Epithelial cell of prostate (primary cell): ENCODE measurements at places on chromosomes 2 and 18.

GRCh38 chr2:101792208-101792607, 94.7 kb downstream of the MAP4K4 start:
- no peak for DNase-seq

DNA sequence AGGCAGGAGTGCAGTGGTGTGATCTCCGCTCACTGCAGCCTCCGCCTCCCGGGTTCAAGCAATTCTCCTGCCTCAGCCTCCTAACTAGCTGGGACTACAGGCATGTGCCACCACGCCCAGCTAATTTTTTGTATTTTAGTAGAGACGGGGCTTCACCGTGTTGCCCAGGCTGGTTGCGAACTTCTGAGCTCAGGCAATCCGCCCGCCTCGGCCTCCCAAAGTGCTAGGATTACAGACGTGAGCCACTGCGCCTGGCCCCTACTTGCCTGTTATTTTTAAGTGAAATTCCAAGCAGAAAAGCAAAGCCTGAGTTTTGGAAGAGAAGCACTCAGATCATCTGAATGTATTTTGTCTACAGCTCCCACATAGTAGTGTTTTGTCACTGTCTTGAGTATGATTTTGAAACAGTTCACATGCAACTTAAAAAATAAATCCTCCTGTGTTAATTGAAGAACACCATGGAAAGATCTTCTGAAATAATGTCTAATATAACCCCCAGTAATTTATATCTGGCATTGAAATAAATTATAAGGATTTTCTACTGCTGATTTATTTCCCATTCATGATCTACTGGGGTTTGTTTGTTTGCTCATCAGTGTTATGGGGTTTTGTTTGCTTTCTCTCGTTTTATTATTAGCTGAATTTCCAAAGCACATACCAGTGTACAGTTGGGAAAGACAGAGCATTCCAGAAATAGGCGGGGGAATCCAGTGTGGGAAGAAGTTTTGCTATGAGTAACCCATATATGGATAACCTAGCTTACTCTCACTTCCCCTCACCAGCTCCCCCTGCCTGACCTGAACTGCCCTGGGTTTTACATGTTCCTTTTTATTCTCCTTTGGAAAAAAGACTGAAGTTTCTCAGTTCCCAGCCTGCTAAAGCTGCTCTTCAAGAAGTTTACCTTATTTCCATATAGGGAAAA, 80.1 kb upstream of the MAP3K20 start:
- no peak for DNase-seq

GRCh38 chr2:203126996-203127395, 111.8 kb upstream of the CYP20A1 start:
- no peak for DNase-seq

DNA sequence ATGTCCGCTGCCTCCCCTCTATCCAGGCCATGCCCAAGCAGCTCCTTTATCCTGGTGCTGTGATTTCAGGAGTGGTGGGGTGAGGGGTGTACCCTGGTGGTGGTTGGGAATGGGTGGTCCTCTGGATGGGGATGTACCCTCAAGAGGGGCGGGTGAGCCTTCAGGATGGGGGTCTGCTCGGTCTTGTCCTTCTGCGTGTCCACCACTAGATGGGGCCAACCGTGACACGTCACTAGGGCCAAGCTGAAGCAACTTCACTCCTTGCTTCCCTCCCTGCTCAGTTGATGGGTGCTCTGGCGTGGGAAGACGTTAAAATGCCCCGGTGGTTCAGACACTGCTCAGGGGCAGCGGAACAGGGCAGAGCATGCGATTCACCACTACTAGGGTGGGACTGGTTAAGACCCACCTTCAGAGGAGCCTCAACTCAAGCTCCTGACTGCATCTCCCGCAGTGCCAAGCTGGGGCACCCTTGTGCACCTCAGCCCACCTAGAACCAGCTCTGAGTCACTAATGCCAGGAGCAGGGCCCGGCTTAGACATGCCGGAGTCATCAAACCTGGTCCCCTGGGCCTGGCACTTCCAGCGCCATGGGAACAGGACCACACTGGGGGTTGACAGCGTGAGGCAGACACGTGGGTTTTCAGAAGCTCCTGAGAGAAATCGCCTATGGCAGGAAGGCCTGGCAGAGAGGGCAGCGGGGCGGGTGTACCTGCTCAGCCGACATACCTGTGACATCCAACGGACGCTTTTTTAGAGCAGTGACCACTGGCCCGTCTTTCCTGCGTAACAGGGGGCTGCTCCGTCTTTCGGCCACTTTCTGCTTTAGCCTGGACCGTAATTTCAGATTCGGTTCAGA, 256.7 kb downstream of the HDAC4 start:
- no peak for DNase-seq

DNA sequence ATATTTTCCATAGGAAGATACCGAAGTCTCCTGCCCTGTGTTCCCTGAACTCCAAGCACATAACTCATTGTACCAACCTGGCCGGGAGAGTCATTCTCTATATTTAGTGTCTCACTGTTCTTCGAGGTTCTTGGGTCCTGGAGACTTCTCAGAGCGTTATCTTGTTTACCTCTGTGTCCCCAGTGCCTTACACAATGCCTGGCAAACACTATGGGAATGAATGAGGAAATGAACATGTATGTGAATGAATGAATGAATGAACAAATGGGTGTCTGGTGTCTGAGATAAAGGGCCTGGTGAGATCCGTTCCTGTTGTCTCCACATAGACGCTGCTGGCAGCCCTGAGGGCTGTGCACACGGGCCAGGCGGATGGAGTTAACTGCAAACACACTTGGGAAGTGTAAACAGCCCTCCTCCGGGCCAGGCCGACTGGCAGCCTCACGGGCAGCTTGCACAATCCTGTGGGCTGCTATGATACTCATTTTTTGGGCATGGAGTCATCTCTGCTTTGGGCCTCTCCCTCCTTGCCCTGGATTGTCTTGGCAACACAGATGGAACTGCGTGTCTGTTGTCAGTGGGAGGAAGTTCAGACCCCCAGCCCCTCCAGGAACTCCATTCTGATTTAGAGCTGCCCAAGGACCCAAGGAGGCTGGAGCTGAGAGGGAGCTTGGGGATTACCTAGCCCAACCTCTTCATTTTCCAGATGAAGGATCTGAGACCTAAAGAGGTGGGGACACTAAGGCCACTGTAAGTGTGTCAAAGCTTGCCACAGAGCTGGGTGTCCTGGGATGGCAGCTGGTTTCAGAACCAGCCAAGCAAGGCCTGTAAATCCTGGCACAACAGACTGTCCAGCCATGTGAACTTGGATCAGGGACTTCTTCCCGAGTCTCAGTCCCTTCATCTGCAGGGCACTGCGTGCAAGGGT, 124.4 kb downstream of the INHBB start:
- DNase-seq, result peak; percentile 70

- no peak for DNase-seq
Measured at GRCh38 chr2:197940382-197940781, 136.0 kb downstream of the PLCL1 start.
